NCI-H1105 (cell line): ENCODE measurements at places on chromosomes 12 and 14.
A peak's percentile ranks its signal among the peaks of the same experiment; 100 is the strongest.

GRCh38 chr12:4148418-4149056 lies 125.0 kb upstream of the CCND2 start:
- DNase-seq = no peak

- DNase-seq = peak; percentile 1
These were observed 94.4 kb upstream of the PLEKHG7 start for GRCh38 chr12:92608151-92609091.

DNA sequence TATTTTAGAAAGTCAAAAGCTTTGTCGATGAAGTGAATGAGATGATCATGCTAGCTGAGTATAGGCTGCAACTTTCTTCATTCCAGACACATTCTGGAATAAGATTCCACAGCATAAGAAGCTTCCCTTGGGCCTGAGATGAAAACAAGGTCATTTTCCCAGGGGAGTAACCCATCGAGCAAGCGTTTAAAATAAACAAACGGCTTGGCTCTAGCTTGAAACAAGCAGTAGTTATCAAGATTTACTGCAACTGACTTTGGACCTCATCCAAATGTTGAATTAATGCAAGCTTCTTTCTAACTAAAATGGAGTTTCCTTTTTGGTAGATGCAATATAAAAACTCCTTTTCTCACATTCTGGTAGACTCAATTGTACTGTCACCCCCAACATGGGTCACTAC lies 23.0 kb downstream of the KCNJ8 start:
- peak; percentile 60 for DNase-seq

GRCh38 chr14:22892488-22892887 lies 9.5 kb downstream of the REM2 start:
- DNase-seq = no peak

- no peak for DNase-seq
These were observed 870.8 kb downstream of the GALC start for GRCh38 chr14:87122166-87122565.

DNA sequence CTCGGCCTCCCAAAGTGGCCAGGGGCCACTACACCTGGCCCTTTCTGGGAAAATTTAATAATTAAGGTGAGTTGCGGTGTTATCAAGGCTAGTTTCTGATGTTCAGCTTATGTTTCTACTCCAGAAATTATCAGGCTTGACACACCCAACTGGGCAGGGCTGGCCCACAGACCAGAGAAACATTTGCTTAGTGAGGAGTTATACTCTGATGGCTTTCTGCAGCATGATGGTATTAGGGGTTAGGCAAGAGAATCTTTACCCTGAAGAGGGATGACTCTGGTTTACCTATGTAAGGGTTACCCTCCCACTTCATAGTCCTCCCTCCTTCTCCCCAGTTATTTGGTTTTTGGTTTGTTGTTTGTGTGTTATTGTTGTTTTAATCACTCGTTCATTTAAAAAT lies 24.5 kb upstream of the HECTD1 start:
- DNase-seq = no peak

DNA sequence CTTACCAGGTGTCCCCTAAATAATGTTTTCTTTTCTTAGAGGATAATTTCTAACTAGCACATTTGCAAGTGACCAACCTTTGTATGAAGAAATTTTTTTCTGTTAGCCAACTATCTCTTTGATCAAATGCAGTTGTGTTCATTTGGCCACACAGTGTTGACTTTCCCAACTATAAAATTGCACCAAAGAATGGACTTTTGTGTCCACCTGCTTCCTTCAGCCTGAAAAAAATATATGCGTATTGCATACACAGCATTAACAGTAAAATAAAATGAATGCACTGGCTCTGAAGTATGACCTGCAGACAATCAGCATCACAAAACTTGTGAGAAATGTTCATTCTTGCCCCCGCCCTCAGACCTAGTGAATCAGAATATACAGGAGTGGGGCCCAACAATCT lies 342.0 kb downstream of the SEC23A start:
- DNase-seq = no peak

DNA sequence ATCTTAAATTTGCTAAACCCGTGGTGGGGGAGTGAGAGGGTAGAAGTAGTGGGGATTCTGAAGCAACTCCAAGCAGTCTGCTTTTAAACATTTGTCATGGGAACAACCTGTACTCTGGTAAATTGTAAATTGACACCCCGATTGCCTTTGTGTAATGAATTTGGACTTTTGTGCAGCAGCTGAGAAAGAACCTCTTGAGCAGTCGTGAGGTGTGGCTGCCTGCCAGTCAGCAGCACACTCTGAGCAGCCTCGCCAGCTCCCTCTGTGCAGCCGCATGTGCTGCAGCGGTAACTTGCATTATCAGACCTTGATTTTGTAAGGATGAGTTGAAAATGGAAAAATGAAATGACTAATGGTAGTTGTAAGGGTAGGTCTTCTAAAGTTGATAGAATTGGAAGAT lies 74.3 kb downstream of the SUSD6 start:
- DNase-seq = peak; percentile 91

DNA sequence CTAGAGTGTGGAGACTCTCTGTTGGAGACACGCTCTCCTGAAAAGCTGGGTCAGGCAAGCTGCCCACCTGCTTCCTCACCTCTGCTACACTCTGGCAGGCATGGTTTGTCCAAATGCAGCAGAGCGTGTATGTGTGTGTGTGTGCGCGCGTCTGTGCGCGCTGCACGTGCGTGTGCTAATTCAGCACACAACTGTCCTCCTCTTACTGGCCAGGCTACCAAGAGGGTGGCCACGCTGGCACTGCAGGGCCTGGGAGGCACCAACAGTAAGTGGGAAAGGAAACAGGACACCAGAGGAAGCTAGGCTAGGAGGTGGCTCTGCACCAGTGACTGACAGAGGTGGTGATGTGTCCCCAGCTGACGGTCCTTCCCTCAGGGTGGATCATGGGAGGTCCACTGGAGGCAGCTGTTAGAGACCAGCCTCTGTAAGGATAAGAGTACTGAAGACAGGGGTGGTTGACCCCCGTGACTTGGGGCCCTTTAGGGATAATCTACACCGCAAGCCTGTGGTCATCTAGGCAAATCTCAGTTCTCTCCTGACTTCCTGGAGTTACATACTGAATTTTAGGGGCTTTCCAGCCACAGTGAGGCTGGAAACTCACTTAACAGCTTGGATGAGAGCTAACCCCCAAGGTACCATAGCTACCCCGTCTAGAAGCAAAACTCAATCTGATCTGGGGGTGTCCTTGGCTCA lies 15.6 kb upstream of the TFCP2 start:
- DNase-seq = no peak

DNA sequence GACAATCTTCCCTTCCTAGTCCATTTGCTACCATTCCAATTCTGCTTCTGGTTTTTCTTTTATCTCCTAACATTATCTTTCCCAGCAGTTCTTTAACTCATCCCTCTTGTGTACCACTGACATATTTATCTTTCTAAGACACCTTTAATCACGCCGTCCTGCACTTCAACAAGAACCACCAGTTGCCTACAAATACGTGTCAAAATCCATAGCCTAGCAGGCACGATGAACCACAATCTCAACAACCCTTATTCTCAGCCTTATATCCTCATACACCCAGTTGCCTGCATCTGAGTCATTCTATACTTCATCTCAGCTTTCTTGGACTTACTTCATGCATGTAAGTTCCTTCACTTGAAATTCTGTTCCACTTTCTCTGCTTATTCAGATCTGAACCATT lies 16.4 kb upstream of the ST8SIA1 start:
- no peak for DNase-seq

DNA sequence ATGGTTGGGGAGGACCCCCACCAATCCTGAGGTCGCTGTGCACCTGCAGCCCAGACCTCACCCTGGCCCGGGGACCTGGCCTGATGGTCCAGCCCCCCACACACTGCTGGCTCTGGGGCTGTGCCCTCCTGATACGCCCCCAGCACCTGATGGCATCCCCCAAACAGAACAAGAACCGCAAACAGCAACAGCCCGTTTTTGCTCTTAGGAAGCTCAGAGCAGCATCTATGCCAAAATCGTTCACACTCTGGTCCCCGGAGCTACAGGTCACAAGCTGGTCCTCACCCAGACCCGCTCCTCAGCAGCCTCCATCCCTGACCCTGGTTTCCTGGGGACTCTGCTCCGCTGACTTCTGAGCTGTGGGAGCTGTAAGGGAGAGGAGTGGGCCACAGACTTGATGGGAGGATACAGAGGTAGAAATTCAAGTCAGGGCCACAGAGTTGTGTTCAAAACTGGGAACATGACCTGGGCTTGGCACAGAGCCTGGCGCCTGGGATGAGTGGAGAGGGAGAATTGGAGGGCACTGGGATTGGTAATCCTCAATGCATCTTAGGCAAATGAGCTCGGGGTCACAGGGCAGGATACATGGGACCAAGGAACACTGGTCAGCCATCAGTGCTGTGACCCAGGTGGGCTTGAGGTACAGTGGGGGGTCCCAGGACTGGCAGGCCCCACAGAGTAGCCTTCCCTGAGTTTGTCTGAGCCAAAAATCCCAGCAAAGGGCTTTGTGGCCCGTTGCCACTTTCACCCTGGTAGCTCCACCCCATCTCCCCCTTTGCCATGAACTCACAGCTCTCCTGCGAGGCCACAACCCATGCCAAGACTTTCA lies 170.9 kb upstream of the RTL1 start:
- peak; percentile 7 for DNase-seq

GRCh38 chr12:124771462-124772288 lies 92.0 kb downstream of the SCARB1 start:
- peak; percentile 67 for DNase-seq

DNA sequence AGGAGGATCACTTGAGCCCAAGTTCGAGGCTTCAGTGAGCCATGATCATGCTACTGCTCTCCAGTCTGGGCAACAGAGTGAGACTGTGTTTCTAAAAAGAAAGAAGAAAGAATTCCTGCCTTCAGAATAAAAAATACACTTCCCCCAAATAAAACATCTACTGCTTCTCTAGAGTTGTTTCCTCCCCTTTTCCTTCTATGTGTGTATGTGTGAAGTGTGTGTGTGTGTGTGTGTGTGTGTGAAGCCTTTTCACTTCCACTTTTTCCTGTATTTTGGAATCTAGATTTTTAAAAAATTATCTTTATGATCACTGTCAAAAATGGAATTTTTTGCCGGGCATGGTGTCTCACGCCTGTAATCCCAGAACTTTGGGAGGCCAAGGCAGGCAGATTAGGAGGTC lies 12.6 kb upstream of the SNX6 start:
- DNase-seq = no peak

DNA sequence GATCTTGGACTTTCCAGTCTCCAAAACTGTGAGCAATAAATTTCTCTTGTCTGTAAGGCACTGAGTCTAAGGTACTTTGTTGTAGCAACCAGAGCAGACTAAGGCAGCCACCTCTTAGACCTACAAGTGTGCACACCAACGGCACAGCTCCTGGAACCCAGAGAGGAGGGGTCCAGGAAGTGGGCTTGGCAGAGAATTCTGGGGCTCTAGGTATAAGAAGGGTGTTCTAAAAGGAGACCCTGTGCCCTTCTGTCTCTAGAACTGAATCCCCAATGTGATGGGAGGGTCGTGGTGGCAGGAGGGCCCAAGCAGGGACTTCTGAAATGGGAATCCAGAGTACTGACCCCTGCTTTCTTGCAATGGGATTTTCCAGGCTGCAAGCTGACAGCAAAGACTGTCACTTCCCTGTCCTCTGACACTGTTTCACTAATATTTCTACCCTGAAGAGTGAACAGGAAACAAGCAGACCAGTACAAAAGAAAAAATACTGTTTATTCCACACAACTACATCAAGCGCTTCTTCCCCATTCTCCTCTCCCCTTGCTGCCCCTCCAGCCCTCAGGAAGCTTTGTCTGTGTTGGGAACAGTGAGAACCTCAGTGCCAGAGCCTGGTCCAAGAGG lies 13.6 kb upstream of the TFCP2 start:
- DNase-seq = no peak

GRCh38 chr12:57717131-57717530 lies 21.4 kb downstream of the AGAP2 start:
- DNase-seq = no peak

- DNase-seq = no peak
These were observed 251.1 kb upstream of the BTG1 start for GRCh38 chr12:92396647-92397252.

DNA sequence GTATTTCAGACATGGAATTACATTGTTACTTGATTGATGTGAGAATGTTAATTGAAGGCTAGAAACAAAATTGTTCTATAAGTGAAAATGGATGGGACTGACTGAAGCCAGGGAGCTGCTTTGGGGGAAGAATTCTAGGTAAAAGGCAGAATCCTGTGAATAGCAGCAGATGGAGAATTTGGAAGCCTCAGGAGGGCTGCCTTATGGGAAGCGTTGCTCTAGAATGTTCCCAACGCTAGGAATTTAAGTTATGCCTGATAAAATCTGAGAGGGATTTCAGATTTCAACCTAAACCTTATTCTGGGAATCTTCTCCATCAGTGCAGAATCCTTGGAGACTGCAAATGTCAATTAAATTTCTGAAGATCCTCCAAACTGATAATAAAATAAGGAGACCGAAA lies 858.2 kb upstream of the FLRT2 start:
- DNase-seq = no peak

- no peak for DNase-seq
These were observed 3.8 kb downstream of the SRSF9 start for GRCh38 chr12:120465756-120466155.

GRCh38 chr14:38080696-38081095 lies 127.0 kb upstream of the SSTR1 start:
- DNase-seq = no peak
